ENCODE measurements at places on chromosomes 4 and X.

DNA sequence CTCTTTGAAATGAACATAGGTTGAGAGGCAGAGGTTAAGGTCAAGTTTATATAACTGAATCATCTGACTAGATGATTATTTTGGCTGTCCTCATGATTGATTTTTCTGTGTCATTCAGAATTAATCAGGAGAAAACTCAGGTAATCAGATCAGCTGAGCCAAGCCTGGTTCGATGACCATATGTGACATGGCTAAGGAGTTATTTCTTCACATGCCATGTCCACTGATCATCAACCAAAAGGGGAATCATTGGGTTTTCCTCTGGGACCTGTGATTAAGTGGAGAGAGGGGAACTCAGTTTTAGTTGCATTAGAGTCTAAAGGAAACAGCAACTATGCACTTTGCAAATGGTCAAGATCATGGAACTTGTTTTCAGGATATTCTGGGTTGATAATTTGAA is 20.3 kb upstream of the PACRGL start:
- no peak for DNase-seq

- no peak for DNase-seq
Observed at GRCh38 chr4:43331226-43332051, 438.9 kb downstream of the GRXCR1 start.

GRCh38 chr4:132240081-132240480 is 909.0 kb upstream of the PCDH10 start:
- no peak for DNase-seq

DNA sequence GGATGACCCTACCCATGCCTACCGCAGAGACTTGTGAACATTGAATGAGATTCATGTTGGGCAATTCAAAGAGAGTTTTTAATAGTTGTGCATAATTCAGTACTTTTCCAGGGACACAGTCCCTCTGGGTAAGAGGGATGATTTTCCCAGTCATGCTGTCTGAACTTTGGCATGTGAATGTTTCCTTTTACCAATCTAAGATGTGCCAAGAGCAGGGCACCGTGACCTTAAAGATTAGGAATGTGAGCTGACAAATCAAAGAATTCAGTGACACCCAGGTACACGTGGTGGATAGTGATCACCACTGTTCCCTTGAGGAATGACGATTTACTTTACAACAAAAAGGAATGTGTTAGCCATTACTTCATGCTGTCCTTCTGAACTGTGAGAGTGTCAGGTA is 515.6 kb downstream of the PPARGC1A start:
- no peak for DNase-seq

GRCh38 chr4:147683188-147683591 is 773 bp downstream of the PRMT9 start:
- peak; percentile 10 for DNase-seq

GRCh38 chr4:15188605-15189539 is 186.6 kb downstream of the CPEB2 start:
- DNase-seq = no peak

DNA sequence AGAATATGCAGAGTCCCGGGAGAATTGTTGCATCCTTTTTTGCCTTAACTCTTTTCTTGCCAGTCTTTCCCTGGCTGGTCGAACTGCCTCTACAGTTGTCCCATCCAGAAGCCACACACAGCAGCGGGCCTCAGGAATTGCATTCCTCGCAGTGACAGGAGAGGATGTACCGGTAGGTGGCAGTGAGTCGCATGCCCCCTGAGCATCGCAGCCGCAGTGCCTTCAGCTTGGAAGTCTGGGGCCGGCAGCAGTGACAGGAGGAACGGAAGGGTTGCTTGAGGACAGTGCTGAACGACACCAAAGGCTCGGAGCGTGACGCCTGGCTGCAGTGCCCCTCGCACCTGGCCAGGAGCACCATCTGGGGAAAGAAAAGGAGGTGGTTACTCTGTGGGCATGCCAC is 23.5 kb downstream of the NDP start:
- DNase-seq = peak; percentile 14

- DNase-seq = no peak
Observed at GRCh38 chrX:110136136-110136535, 133.2 kb downstream of the TMEM164 start.

DNA sequence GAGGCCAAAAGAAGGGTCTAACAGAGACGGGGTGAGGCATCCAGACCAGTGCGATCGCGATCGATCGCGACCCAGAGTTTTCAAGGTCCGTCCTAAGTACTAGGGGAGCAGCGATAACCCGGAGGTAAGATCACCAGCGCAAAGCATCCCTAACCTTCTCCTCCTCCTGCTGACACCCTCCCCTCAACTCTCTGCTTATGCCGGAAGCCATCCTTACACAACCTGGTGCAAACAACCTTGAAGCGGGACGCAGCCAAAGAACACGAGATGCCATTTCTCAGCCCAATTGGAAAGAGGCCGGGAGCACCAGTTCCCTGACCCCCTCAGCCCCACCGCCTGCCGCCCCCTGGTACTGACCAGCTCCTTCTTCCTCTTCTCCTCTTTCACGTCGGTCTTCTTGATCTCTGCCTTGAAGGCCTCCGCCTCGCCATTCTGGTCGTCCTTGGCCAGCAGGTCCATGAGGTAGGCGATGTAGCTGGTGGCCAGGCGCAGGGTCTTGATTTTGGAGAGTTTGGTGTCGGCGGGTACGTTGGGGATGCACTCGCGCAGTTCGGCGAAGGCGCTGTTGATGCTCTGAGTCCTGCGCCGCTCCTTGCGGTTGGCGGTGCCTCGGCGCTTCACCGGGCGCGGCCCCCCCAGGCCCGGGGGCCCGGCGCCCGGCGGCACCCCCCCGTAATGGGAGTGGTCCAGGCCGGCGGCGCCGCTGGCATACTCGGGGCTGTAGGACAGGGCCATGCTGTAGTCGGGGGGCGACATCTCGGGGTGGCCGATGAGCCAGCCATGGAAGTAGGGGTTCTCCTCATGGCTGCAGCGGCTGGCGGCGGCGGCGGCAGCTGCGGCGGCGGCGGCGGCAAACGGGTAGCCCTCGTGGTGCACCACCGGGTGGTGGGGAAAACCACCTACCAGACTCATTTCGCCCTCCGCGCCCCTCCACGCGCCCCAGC is 1.4 kb downstream of the HAND2 start:
- DNase-seq = no peak

- DNase-seq = no peak
Observed at GRCh38 chrX:129760155-129760554, 19.6 kb upstream of the SASH3 start.

DNA sequence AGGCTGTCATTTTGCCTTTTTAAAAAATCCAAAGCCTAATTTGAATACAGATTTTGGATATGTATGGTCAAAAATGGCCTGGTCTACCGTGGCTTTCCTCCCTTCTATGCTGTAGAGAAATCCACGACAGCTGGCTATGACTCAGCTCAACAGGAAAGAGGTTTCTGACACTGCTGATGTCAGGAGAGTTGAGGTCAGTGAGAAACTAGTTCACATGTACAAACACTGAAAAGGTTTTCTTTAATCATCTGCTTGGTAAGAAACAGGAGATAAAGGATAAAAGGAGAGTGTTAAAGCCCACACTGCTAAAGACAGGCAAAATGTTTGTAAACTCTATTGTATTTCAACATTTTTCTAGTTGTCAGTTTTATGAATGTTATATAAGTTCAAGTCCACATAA is 113.9 kb downstream of the NYX start:
- DNase-seq = peak; percentile 58

GRCh38 chr4:105520819-105521790 is 31.3 kb upstream of the ARHGEF38 start:
- DNase-seq = no peak

DNA sequence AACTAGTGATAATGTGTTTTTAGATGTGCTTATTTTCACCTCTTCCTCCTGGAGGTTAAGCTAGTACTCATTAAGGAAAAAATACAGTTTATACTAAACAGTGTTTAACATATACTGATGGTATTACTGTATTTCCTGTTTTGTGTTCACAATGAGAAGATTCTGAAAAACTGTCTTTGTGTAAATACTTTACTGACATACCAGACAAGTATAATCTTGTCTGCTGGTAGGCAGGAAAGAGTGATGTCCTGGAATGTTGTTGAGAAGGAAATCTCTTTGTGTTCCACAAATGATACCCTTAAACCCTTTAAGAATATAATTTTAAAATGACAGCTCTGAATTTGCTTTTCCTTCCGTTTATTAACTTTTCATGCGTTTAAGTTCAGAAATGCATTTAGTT is 205.5 kb upstream of the NUDT6 start:
- no peak for DNase-seq

GRCh38 chr4:15482842-15483241 is 13.2 kb downstream of the CC2D2A start:
- no peak for DNase-seq

DNA sequence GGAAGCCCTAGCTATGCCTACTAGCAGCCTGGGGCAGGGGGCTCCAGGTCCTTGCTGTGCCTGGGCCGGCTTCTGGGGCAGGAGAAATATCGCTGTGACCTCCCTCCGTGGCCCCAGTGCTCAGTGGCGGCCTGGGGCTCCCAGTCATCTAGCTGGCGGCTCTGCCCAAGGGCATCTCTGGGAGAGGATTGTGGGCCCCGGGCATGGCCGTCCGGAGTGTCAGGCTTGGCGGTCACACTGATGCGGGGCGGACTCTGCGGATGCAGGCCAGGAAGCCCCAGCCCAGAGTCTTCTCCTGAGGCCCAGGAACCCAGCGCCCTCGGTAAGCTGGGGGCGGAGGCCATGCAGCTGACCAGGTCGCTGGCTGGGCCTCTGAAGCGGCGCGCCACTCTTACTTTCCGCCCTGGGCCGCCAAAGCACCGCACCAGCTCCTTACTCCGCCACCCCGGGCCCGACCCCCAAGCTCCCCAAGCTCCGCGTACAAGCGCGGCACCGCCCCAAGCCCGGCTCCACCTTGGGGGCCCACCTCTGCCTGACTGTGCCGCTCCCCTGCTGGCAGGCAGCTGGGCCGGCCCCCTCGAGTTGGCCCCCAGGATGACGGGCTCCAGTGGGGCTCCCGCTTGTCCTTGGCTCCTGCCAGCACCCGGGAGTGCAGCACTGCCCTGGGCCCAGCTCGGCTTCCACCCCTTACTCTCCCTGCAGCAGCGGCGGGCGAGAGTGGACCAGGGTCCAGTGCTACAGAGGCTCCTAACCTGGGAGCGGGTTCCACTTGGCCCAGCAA is 720.0 kb downstream of the PCDH18 start:
- no peak for DNase-seq

GRCh38 chr4:159366966-159367780 is 264.3 kb downstream of the RAPGEF2 start:
- DNase-seq = no peak

GRCh38 chr4:90718931-90719330 is 591.7 kb downstream of the CCSER1 start:
- DNase-seq = no peak

GRCh38 chr4:3407930-3408792 is 33.6 kb upstream of the HGFAC start:
- DNase-seq = no peak

DNA sequence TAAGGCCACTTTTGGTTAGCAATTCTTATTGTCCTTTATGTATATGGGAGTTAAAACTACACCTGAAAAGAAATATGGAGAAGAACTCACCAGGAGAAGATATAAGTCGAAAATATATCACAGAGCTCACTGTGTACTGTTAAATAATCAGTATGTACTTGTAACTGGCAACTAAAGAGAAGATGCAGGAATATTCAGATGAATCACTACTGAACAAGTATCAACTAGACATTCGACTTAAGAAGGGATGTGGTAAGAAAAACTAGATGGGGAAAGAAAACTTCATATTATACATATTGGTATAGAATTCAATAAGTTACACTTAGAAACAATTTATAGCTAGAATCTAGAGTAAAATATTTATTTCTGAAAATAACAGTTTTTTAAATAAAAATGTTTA is 230.0 kb downstream of the CAMK2D start:
- no peak for DNase-seq

DNA sequence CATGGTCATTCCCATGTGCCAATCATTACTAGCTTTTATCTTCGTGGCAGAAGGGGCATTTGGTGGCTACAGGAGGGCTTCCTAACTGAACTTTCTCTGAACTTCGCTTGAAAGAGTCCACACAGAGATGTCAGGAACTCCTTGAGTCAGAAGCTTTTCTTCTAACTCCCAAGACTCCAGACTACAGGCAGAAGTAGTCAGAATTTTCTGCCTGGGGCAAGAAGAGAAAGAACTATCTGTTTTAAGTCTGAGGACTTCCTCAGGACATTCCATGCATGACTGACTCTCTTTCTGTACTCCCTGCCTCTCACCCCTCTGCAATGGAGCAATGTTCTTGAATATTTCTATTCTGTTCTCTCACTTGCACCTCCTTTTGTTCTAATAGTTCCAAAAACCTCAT is 170.5 kb upstream of the TBC1D9 start:
- DNase-seq = no peak

DNA sequence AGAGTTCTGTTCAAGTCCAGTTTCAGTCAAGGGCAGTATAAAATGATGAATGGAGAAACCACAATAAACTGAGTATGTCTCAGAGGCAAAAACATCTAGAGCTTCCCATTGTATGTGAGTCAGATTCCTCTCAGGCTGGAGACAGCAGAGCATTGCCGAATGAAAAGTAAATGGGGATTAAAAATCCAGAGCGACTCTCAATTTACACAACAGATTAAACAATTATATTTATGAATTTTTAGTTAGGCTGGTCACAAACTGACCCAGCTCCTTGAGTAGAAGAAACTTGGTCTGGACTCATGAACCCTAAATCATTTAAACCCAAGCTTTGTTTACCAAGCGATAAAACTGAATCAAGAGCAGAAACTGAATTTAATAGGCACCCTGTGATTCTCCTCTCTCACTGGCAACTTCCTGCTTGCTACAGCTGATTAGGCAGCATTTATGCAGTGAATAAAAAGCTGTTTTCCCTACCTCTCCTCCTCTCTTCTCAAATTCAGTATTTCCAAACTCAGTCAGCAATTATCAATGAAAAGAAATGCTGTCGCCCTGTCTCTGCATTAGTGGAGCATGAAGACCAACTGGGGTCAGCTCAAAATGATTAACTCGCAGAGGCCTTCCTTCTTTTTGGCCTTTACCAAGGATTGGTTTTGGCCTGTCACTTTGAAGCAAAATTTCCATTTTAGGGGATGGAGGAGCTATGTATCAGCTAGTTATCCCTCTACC is 568.0 kb downstream of the PDHA2 start:
- DNase-seq = no peak

DNA sequence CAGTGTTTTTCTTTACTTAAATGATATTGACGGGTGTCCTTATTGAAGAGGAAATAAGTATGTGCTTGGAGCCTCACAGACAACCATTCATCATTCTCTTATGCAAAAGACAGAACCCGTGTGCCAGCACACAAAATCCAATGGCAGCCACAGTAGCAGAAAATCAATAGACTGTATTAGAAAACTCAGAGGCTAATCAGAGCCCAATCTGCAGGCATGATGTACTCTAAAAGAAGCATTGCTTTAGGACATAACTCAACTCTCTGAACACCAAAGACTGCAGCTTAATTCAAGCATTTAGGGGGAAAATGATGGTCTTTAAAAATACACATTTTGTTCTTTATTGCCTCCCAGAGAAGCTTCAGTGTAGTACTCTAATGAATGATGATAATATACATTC is 476.9 kb downstream of the PDHA2 start:
- DNase-seq = no peak

All from CD4-positive, alpha-beta T cell treated with Interleukin-2 at 100 ng/mL for 4 hours (primary cell).